Activated CD8-positive, alpha-beta memory T cell treated with anti-CD3 and anti-CD28 coated beads, Interleukin-2, amount 10 ng/mL, durations not matched to agents 7 days and 5 days (primary cell): ENCODE measurements at places on chromosomes 11 and 22. TPM values are rescaled to one million over a fixed set of nuclear protein-coding genes. Genes with fewer than 3 reads are reported as not detected.

Gene CAPN5
- total RNA-seq = 0.20 TPM

Gene THAP12
- 39.8 TPM for total RNA-seq

Gene LMNTD2
- 1.3 TPM for total RNA-seq

Gene CHRM4
- 0.18 TPM for total RNA-seq

Gene FRMD8
- total RNA-seq = 56.7 TPM

Gene SCUBE2
- not detected for total RNA-seq

Gene RFPL3
- total RNA-seq = not detected

Gene CCDC15
- total RNA-seq = 5.6 TPM

Gene DDI1
- total RNA-seq = not detected

DNA sequence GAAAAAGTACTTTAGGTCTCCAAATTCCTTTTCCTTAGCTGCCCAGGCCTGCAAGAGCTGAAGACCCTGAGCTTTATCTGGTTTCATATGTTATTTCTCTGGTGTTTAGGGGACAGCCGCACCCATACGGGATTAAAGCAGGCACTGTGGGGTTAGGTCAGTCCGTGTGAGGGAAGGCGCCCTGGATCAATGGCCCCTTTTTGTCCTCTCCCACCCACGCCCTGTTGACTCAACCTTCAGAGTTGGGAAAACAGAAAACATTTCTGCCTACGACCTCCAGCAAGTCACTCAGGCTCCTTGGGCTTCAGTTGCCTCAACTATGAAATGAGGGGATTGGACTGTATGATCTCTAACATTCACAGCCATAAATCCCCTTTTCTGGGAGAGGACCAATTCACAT lies 55.2 kb upstream of the BARX2 start:
- H3K36me3 ChIP-seq = no peaks in the 10 kb centered on the region
- peaks cover 2% of the 10 kb centered on the region for H3K27me3 ChIP-seq
- H3K4me1 ChIP-seq = no peaks in the 10 kb centered on the region
- DNase-seq = no peak
- H3K27ac ChIP-seq = no peak overlapping the region
- H3K4me3 ChIP-seq = no peak overlapping the region

DNA sequence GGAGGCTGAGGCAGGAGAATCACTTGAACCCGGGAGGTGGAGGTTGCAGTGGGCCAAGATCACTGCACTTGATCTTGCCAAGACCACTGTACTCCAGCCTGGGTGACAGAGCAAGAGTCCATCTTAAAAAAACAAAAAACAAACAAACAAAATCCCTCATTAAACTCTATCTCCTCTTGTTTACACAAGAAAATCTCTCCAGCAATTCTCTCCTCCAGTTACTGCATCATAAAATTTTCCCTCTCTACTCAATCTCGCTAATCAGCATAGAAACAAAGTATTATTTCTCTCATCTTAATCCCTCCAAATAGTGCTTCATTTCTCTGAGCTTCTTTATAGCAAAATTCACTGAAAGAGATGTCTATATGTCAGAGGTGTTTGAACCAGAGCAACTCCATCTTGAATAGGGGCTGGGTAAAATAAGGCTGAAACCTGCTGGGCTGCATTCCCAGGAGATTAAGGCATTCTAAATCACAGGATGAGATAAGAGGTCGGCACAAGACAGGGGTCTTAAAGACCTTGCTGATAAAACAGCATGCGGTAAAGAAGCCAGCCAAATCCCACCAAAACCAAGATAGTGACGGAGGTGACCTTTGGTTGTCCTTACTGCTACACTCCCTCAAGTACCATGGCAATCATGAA lies 19.8 kb downstream of the MTMR2 start:
- no peak overlapping the region for H3K4me3 ChIP-seq
- peaks cover 3% of the 10 kb centered on the region for H3K4me1 ChIP-seq
- H3K27ac ChIP-seq = no peak overlapping the region
- H3K36me3 ChIP-seq = peaks cover 4% of the 10 kb centered on the region
- no peaks in the 10 kb centered on the region for H3K27me3 ChIP-seq

DNA sequence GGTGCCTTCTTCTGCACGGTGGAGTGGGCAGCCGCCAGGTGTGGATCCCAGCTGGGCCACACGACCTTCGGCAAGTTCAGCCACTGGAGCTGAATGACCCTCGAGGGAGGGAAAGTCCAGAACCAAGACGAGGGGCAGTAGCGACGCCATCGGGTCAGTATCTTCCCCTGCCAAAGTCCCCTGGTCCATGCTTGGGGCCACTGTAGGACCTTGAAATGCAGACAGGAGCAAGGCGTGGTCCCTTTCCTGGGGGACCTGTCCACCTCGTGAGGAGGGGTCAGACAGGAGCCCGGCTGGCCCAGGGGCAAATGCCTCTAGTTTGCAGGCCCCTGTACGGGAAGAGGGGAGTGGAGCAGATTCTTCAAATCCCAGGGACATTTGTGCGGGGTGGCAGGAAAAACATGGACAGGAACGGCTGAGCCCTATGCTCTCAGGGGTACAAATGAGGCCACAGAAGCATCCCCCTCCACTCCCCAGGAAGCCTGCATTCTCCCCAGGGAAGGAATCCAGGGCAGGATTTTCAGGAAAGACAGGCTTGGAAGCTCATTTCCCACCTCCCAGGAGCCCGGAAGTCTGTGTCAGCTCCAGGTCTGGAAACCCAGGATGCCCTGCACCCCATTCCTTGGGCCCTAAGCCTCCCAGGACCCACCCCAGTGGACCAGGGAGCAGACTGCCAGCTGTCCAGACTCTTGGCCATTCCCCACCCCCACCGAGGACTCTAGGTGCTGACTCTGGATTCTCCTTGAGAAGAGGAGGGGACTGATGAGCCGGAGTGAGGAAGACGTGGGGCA lies 6.6 kb downstream of the SHANK2 start:
- no peaks in the 10 kb centered on the region for H3K36me3 ChIP-seq
- no peaks in the 10 kb centered on the region for H3K4me1 ChIP-seq
- DNase-seq = no peak
- no peak overlapping the region for H3K4me3 ChIP-seq
- H3K27me3 ChIP-seq = peaks cover 25% of the 10 kb centered on the region
- H3K27ac ChIP-seq = no peak overlapping the region

DNA sequence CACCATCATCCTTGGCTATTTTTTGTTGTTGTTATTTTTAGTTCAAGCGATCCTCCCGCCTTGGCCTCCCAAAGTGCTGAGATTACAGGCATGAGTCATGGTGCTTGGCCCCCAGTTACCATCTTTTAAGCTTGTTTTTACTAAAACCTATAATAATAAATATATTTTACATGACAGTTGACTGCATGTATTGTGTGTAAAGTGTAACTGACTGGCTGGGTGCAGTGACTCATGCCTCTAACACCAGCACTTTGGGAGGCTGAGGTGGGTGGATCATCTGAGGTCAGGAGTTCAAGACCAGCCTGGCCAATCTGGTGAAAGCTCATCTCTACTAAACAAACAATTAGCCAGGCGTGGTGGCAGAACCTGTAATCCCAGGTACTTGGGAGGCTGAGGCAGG lies 386.2 kb downstream of the TENM4 start:
- no peak for DNase-seq
- no peak overlapping the region for H3K4me3 ChIP-seq
- H3K27ac ChIP-seq = no peak overlapping the region
- peaks cover 6% of the 10 kb centered on the region for H3K27me3 ChIP-seq
- H3K4me1 ChIP-seq = no peaks in the 10 kb centered on the region

GRCh38 chr11:8092587-8093424 lies 11.8 kb downstream of the TUB start:
- no peaks in the 10 kb centered on the region for H3K27me3 ChIP-seq
- H3K27ac ChIP-seq = no peak overlapping the region
- DNase-seq = peak; percentile 59
- H3K4me1 ChIP-seq = no peaks in the 10 kb centered on the region
- no peak overlapping the region for H3K4me3 ChIP-seq

GRCh38 chr11:114219559-114220349 lies 76.4 kb upstream of the NNMT start:
- DNase-seq = no peak
- no peak overlapping the region for H3K27ac ChIP-seq
- H3K4me3 ChIP-seq = no peak overlapping the region
- peaks cover 40% of the 10 kb centered on the region for H3K4me1 ChIP-seq

GRCh38 chr11:18769802-18770456 lies 21.7 kb downstream of the PTPN5 start:
- DNase-seq = no peak
- H3K4me3 ChIP-seq = no peak overlapping the region
- no peak overlapping the region for H3K27ac ChIP-seq
- H3K4me1 ChIP-seq = peaks cover 32% of the 10 kb centered on the region

GRCh38 chr11:46947399-46948077 lies 11.0 kb downstream of the CSTPP1 start:
- DNase-seq = no peak
- no peak overlapping the region for H3K4me3 ChIP-seq
- H3K27me3 ChIP-seq = no peaks in the 10 kb centered on the region
- H3K4me1 ChIP-seq = peaks cover 7% of the 10 kb centered on the region

- H3K27me3 ChIP-seq = peaks cover 23% of the 10 kb centered on the region
- H3K36me3 ChIP-seq = no peaks in the 10 kb centered on the region
- no peak overlapping the region for H3K4me3 ChIP-seq
- DNase-seq = no peak
- H3K27ac ChIP-seq = no peak overlapping the region
Observed at GRCh38 chr22:39254122-39254521, 9.3 kb upstream of the PDGFB start.

DNA sequence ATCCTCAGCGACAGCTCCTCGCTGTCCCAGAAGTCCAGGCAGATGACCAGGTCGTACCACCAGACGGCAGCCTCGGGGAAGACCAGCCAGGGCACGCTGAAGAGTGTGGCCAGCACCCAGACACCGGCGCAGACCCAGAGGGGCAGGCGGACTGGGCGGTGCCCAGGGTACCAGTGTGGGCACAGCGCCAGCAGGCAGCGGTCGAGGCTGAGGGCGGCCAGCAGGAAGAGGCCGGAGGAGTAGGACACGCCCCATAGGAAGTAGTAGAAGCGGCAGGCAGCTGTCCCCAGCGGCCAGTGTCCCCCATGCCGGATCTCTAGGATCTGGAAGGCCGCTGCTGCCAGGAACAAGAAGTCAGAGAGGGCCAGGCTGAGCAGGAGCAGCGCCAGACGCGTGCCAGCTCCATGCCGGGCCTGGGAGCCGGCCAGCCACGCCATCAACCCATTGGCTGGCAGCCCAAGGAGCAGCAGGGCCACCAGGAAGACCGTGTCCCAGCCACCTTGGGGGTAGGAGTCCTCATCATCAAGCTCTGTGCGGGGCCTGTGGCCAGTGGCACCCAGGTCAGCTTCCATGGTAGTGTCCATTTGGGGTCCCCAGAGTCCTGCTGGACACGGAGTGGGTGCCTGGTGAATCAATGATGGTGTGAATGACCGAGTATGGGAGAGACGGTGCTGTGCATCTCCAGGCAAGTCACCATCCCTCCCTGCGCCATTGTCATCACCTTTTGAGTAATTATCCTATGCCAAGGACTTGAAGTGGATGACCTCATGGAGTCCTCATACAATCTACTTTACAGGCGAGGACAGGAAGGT lies at the start of gene GPR152:
TSS of gene GPR152 (minus strand) at position 589 of the 812 bp plus-strand sequence. CDS start at position 584, 5 bp downstream.
- peaks cover 2% of the 10 kb centered on the region for H3K27me3 ChIP-seq
- H3K4me3 ChIP-seq = no peak within 1 kb of the TSS
- H3K36me3 ChIP-seq = no peaks in the 10 kb centered on the region
- H3K27ac ChIP-seq = no peak within 1 kb of the TSS
- no peak for DNase-seq

DNA sequence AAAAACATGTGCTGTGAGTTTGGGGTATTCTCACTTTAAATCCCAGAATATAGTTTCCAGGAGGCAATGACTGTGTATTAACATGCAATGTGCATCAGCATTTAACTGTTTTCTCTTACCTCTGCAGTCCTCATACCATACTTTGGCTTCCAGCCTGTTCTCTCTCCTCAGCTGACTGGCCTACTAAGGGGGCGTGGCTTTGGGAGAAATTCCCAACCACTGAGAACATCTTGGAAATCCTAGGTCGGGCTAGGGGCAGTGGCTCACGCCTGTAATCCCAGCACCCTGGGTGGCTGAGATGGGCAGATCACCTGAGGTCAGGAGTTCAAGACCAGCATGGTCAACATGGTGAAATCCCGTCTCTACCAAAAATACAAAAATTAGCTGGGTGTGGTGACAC lies 13.5 kb upstream of the ZC3H12C start:
- no peak overlapping the region for H3K4me3 ChIP-seq
- no peak for DNase-seq
- peaks cover 27% of the 10 kb centered on the region for H3K36me3 ChIP-seq
- H3K27me3 ChIP-seq = peaks cover 4% of the 10 kb centered on the region
- H3K27ac ChIP-seq = no peak overlapping the region
